Activated CD4-positive, alpha-beta T cell treated with anti-CD3 and anti-CD28 coated beads, Interleukin-2, amount 50 U/mL, for 1 hour (primary cell): ENCODE measurements at places on chromosomes 11 and 22.
A peak's percentile ranks its signal among the peaks of the same experiment; 100 is the strongest.

DNA sequence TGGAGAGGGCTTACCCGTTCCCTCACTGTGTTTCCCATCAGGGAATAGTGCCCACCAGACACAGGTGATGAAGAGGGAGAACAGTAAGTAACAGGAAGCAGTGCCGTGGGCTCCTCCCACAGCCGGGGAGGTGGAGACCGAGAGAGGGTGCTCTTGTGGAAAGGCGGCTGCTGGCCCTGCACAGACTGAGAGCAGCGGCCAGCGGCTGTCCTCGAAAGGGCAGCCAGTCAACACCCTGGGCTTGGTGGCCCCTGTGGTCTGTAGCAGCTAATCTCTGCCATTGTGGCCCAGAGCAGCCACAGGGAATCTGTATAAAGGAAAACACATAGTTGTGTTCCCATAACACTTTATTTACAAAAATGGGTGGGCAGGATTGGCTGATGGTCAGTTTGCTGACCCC lies 121.9 kb downstream of the TBC1D22A start:
- no peak for DNase-seq

DNA sequence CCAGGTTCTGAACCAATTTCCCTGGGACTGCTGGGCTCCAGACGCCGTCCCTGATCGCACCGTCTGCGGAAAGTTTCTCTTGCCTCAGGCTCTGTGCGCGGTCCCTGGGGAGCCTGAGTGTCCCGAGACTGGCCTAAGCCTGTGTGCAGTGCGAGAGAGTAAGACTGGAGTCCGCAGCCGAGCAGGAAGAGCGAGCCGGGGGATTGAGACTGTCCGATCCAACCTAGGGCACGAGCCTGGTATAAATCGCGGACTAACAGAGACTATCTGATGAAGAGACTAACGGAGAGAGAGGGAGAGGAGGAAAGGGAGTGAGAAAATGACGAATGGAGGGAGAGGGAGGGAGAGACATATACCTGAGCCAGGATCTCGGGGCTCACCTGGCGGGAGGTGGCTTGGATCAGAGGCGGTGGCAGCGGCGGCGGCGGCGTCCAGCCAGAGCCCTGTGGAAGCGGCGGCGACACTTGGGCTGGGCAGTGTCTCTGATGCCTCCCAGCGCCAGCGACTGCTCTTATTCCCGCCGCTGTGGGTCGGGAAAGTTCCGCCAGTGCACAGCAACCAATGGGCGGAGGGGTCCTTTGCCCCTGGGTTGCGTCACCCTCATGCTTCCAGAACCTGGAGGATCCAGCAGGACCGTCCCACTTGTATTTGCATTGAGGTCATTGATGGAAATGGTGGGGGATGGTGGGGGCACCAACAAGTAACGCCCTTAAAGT lies at the start of gene CALCA:
Gene CALCA (minus strand): TSS at position 487 of the 716 bp plus-strand sequence. CDS start 1,159 bp downstream, outside the sequence.
- no peak for DNase-seq

- no peak for DNase-seq
Observed at GRCh38 chr22:29936186-29936585, 53.2 kb downstream of the MTMR3 start.

GRCh38 chr22:50226875-50227165 lies 18.0 kb downstream of the TUBGCP6 start:
- DNase-seq, result no peak

DNA sequence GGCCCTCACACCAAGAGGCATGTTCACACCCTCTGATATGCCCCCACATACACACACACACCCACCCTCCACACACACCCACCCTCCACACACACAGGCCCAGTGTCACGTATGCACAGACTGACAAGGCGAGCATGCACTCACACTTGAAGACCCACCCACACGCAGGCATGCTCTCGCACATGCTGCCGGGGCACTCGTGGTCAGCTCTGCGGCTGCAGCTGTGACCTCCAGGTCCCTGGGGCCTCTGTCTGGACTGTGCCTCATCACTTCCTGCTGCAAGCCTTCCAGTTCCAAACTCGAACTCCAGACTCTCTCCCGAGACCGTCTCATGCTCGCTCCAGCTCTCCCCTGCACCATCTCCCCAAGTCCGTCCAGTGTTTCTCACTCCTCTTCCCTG lies 9.5 kb downstream of the DCHS1 start:
- no peak for DNase-seq

- DNase-seq, result no peak
Observed at GRCh38 chr11:31247321-31247720, 122.2 kb downstream of the DCDC1 start.

- DNase-seq, result no peak
Observed at GRCh38 chr11:109423466-109424190, 1.6 kb downstream of the C11orf87 start.

DNA sequence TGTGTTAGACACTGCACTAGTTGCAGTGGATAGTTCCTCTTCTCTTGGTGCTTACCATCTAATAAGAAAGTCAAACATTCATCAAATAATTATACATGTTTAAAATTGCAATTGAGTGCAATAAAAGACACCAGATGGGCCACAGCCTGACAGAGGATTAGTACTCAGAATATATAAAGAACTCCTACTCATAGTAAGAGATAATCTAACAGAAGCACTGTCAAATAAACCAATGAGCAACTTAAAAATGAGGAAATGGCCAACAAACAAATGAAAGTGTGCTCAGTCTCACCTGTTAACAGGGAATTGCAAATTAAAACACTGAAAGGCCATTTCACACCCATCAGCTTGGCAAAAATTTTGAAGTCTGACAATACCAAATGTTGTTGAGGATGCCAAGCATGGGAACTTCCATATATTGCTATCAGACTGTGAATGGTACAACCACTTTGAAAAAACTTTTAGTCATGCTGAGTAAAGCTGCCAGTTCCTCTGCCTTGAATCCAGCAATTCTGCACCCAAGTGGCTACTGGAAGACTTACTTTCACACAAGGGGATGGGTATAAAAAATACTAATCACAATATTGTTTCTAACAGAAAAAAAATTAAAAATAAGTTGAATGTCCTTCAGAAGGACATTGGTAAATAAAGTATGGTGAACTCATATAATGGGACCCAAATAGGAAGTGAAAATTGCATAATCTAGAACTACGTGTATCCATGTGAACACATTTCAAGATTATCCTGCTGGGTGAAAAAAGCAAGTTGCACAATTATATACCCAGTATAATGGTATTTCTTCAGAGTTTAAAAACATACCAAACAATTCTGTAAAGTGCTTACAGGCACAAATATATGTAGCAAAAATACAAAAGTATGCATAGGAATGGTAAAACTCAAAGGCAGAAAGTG lies 41.4 kb upstream of the CREB3L1 start:
- no peak for DNase-seq

DNA sequence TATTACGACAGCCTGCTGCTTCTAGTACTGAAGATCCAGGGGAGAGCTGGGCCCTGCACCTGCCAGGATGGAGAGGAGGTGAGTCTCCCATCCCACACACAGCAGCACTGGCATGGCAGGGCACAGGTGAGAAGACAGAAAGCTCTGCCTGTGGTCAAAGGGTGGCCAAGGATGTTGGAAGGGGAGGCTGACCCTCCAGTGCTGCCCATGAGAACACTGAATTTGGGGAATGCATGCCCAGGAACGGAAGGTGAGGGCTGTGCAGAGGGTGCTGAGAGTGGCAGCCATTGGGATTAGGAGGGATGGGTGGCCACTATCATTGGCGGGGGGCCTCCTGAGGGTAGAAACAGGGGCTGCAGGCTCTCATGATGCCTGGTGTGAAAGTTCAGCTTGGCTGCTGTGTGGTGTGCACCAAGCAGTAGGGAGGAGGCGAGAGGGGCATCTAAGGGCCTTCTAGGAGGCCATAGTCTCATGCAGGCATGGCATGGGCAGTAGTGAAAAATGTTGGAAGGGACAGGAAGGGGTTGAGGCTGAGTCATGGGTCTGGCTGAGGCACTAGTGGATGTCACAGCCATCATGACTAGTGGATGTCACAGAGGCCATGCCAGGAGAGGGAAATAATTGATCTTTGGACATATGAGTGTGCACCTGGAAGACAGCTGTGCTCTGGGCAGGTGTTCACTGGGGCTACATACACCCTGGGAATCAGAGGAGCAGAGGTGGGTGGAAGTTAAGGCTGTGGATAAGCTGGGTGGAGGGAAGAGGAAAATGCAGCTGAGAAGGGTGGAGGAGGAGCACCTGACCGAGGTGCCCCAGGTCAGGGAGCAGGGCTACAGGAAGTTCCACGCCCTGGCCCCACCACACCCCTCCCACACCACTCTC lies 2.5 kb upstream of the LRRC74B start:
- DNase-seq, result no peak

GRCh38 chr11:47396049-47396320 lies 12.4 kb upstream of the SLC39A13 start:
- no peak for DNase-seq

DNA sequence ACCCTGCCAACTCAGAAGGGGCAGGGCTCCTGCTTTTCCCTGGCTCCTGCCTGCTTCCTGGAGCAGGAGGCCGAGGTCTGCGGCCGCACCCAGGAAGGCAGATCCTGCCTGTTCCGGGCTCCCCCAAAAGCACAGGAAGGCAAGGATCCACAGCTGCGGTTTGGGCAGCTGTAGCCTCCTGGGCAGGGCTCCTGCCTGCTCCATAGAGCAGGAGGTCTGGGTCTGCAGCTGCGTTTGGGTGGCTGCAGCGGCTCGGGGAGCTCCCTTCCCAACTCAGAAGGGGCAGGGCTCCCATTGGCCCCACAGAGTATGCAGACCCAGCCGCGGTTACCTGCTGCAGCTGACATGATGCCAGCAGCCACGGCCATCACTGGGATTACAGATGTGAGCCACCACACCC lies 5.5 kb downstream of the UPK2 start:
- DNase-seq, result no peak

- DNase-seq, result no peak
Observed at GRCh38 chr22:17984114-17984513, 40.2 kb downstream of the MICAL3 start.

DNA sequence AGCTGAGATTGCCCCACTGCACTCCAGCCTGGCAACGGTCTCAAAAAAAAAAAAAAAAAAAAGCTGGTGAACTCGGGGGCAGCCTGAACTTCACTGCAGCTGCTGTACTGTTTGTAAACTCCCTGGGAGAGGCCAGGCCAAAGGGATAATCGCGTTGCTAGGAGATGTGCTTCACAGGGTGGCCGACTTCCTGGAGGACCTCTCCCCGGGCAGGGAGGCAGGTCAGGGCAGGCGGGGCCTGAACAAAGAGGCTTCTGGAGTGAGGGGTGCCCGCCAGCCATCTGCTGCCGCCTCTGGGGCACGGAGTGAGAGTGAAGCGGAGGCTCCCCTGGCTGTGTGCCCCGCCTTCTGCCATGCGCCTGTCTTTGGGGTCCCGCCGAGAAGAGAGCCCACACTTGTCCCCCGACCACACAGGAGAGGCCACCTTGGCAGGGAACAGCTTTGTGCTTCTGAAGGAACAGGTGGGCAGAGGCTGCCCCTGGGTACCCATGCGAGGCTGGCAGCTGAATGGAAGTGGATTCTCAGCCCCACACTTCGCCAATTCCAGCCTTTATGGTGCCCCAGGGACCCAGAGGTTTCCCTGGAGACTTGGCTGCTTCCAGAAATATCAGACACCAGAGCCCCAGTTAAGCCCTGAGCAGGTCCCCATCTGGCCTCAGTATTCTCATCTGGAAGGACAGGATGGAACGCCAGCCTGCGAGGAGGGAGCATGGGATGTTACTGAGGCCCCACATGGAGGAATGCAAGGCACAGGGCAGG lies 29.6 kb downstream of the TMEM184B start:
- DNase-seq, result no peak

DNA sequence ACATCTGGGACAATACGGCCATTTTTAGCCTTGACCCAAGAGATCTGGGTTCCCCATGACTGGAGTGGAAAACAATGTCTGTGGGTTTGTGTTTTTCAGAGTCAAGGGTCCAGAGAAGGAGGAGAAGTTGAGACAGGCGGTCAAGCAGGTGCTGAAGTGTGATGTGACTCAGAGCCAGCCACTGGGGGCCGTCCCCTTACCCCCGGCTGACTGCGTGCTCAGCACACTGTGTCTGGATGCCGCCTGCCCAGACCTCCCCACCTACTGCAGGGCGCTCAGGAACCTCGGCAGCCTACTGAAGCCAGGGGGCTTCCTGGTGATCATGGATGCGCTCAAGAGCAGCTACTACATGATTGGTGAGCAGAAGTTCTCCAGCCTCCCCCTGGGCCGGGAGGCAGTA lies 15.7 kb downstream of the NNMT start:
- DNase-seq, result no peak

- DNase-seq, result no peak
Observed at GRCh38 chr11:120168108-120168959, 30.4 kb upstream of the TRIM29 start.

GRCh38 chr11:130881475-130882137 lies 34.7 kb downstream of the SNX19 start:
- DNase-seq, result no peak

DNA sequence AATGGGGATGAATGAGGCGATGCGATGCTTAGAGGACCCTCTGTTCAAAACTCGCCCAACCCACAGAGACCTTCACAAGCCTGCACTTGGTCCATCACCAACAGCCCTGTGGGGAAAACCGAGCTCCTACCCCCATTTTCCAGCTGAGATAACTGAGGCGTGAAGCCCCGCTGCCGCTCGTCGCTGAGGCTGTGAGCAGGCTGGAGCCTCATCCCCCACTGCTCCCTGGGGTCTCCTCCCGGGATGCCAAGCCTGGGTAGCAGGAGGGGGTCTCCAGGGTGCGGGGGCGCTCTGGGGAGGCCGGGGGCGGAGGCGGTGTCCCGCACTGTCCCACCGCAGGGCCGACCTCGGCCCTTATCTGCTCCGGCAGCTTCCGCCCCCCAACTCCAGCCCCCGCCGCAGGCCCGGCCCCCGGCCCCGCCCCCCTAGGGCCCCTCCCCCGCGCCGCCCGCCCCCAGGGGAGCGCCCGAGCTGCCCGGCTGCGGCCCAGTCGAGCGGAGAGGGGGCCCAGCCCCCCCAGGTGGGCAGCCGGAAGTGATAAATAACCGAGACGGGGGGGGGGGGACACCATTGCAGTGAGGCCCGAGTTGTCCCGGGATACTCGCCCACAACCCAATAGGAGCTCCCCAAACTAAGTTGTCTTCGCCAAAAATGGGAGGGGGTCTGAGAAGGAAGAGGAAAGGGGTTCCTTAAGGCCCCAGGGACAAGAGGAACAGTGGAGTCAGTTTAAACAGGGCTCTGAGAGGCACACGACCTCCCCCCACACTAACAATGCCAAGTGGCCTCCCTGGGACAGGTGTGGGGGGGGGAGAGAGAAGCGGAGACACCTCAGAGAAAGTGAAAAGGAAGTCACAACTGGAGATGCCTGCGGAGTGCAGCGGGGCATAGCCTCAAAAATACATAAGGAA lies 8.3 kb upstream of the SLC39A13 start:
- DNase-seq, result peak; percentile 29

GRCh38 chr11:114705280-114706024 lies 27.1 kb downstream of the NXPE2 start:
- DNase-seq, result no peak

DNA sequence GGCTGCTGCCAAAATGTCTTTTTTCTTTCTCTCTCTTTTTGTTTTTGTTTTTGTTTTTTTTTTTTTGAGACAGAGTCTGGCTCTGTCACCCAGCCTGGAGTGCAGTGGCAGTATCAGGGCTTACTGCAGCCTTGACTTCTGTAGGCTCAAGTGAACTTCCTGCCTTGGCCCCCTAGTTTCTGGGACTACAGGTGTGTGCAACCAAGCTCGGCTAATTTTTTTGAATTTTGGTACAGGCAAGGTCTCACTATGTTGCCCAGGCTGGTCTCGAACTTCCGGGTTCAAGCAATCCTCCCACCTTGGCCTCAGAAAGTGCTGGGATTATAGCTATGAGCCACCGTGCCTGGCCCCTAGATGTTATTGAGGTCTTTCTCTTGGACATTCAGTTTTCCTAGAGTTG lies 2.2 kb upstream of the DDX10 start:
- DNase-seq, result no peak
